HEK293T (cell line): ENCODE measurements at places on chromosomes 11 and 22.

DNA sequence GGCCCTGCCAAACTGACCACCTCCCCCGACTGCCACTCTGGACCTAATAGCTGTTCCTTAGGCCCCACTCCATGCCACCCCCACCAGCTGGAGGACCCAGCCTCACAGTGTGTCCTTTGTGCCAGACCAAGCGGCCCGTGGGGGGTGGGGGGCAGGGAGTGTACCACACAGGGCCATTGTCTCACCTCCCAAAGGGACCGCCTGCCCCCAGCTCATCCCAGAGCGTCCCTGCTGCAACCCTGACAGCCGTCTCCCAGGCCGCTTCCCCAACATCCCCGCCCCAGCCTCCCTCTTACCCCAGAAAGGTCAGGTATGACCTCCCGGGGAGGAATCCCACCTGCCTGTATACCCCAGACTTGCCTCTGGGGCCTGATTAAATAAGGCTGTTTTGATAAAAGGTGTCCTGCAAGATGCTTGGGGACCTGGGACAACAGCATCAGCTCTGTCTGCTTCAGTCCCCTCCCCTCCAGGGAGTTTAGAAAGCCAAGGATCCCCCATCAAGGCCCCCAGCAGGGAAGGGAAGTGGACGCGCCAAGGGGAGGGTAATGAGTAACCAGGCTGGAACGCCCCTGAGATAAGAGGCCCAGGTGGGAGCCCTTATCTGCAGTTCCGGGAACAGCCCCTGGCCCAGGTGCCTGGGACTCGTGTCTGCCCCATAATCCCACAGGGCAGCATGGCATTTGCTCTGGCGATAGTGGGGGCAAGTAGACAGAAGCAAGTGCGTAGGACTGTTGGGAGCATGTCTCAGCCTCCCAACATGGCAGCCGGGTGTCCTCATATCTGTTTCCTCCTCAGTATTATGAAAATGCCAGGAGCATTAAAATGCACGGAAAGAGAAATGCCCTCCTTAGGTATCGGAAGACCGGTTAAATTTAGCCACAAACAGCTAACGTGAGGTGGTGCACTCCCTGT lies 9.0 kb downstream of the CDC42EP1 start:
- no peak for DNase-seq

DNA sequence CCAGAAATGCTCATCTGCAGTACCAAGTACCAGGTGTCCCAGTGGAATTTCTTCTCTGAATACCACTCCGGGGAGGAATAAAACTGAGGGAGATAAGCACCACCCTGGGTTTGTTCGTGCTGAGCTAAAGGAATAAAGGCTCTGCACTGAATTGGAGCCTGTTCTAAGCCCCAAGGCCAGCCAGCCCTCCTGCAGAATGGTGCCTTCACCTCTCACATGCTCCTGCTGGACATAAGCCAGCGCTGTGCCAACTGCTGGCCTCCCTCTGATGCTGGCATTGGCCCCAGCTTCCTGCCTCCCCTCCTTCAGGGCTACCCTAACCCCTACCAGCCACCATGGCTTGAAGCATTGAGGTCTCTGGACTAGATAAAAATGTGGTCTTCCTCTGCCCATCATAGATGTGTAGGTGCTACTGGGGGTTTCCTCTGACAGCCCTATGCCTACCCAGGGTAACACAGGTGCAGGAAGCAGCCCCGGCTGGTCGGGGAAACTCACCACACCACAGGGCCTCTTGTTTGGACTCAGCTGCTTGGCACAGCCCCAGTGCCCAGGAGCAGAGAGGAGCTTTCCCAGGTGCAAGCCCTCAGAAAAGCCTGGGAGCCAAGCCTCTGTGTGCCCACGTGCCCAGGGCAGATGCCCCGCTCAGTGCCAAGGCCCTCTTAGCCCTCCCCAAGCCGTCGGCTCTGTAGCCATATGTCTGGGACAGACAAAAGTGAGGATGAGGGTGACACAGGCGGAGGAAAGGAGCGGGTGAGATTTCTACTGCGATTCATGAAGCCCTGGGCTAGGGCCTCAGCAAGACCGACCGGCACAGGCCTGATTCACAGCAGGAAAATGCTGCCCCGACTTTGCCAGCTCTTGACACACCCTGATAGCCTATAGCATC lies 34.1 kb upstream of the JAM3 start:
- no peak for DNase-seq

DNA sequence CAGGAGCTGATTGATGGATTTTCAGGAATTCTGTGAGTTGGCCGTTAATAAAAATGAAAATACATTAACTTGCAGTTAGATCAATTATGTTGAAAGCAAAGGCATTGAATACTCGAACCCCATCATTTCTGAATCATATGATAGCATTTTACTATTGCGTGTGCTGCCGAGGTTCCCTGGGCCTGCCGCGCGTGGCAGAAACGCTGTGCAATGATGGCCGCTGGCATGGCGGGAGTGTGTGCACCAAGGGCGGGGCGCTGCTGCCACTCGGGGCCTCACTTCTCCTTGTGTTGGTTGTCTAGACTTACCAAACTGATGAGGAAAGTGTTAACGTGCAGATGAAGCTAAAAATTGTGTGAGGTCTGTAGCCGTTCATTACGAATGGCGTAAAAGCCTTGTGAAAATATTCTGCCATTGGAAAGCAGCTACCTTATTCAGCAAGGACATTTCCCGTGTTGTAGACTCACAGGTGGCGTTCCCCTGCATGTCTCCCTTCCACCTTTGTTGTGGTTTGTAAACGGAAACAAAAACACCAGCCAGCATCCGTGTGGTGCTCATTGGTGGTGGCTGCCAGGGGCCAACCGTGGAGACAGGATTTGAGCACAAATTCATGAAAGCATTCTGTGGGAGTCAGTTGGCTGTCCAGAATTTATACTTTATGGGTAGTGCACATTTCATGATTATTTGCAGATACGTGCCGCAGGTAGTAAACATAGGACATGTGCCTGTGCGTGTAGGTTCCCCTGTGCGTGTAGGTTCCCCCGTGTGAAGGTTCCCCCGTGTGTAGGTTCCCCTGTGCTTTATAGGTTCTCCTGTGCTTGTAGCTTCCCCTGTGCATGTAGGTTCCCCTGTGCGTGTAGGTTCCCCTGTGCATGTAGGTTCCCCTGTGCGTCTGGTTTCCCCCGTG lies 5.9 kb upstream of the GRAMD4 start:
- DNase-seq, result no peak

GRCh38 chr22:39897841-39898240 lies 3.0 kb upstream of the GRAP2 start:
- DNase-seq, result no peak

- DNase-seq, result no peak
Measured at GRCh38 chr22:47322854-47323253, 560.4 kb downstream of the TBC1D22A start.

DNA sequence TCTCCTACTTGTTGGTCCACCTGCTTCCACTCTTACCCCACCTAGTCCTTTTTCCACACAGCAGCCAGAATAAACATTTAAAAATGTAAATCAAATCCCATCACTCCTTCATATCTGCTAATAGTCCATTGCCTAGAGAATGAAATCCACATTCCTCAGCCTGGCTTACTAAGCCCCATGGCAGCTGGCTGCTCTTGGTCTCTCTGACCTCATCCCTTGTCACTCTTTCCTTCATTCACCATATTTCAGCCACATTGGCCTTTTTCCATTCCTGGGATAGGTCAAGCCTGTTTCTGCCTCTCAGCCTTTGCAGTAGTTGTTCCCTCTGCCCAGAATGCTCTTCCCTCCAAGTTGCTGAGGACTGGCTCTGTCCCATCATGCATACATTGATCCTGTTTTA lies 512.8 kb downstream of the INSC start:
- no peak for DNase-seq

DNA sequence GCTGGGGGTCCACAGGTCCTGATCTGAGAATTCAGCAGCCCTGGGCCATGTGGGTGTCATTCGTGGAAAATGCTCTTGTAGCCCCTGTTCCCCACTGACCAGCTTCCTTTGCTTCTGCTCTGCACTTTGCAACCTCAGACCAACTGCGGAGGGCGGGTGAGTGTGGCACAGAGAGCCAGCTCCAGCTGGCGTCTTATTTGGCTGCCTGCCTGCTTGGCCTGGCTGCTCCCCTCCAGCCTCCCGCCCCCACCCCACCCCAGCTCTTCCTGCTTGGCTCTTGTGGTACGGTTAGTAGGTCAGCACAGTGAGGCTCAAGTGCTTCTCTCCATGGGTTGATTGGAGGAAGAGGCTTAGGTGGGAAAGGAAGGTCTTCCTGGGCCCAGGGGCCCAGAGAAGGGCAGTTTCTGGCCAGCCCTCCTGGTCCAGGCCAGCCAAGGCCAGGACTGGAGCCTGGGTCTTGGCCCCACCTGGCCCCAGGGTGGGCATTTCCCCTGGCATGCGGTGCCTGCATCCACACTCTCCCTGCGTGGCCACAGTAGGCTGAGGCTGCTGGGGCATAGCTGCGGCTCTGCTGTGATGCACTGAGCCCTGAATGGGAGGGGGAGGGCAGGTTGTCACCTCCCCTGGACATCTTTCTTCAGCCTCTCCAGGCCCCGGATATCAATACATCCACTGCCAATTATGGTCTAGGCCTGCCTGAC lies 26.5 kb downstream of the MYO7A start:
- no peak for DNase-seq

- DNase-seq, result no peak
Measured at GRCh38 chr11:68413591-68413999, 47.0 kb upstream of the PPP6R3 start.

- DNase-seq, result no peak
Measured at GRCh38 chr11:2834503-2835273, 50.9 kb downstream of the CDKN1C start.

GRCh38 chr22:44639891-44640617 lies 62.0 kb upstream of the PRR5 start:
- DNase-seq, result no peak

- peak; percentile 95 for DNase-seq
Measured at GRCh38 chr11:18634140-18635032, at the start of gene SPTY2D1. Gene SPTY2D1, minus strand, starts transcription at chr11:18634342. Its CDS starts 85 bp downstream, at chr11:18634257.

DNA sequence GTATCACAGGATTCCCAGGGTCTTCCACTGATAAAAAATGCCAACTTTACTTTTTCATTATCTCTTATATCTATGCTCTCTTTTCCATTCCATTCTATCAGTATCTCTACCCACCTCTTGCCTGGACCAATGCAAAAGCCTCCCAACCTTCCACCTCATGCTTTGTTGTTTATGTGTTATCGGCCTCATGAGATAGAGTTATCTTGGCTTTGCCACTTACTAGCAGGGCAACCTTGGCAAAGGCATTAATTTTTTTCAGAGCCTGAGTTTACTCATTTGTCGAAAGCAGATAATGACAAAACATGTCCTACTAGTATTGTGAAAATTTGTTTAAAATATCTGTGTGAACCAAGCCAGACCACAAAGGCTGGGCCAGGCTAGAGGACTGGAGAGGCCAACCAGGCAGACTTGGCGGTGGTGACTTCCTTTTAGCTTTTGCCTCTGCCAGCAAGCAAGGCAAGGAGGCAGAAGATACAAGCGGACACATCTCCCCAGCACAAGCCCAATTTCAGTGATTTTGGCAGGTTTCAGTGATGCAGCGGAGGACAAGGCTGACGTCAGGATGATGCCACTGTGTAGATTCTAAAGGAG lies 106.9 kb downstream of the ADAMTS15 start:
- no peak for DNase-seq

DNA sequence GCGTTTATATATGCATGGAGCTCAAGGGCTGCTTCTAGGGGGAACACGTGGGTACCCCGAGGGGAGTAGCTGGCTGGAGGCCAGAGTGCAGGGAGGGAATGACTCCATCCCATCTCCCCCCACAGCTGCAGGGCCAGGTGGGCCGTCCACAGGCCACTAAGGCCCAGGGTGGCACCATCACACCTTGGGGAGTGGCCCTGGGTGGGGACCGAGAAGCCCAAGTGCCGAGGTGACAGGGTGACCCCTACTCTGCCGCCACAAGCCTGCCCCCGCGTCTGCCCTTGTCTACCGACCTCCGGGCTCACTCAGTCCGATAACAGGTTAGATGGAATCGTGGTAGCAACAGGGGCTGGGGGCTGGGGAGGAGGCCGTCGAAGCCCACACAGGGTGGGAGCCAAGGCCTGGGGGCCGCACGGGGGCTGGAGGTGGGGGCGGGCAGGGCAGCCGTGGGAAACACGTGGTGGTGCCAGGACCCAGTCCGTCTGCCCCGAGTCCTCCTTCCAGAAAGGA lies 125.7 kb downstream of the KCNQ1OT1 start:
- DNase-seq, result no peak

- DNase-seq, result no peak
Measured at GRCh38 chr11:1335264-1335810, 25.9 kb upstream of the TOLLIP start.

DNA sequence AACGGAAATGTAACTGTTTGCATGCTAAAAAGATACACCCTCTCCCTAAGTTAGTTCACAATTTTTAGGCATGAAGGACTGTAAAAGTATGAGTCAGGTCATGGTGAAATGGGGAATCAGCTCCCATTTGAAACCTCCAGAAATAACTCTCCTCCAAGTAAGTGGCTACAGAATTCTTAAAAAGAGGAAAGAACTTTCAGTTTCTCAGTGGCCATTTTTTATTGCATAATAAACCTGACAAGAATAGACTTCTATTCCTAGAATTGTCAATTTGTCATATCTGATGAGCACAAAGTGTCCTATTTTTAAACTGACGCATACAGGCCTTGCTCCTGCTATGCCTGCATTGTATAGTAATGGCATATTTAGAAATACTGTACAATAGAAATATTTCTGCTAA lies 612.2 kb downstream of the CNTN5 start:
- no peak for DNase-seq

DNA sequence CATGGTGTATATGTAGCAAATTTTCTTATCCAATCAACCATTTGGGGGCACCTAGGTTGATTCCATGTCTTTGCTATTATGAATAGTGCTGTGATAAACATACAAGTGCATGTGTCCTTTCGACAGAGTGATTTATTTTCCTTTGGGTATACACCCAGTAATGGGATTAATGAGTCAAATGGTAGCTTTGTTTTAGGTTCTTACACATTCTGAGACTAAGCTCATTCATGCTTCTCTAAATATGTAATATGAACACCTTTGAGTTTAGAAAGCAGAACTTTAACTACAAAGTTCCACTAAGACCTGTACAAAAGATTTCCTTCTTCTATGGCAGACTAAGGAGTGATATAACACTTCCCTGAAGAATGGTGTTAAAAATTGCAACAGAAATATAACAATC lies 627.0 kb downstream of the KCNA4 start:
- DNase-seq, result no peak

DNA sequence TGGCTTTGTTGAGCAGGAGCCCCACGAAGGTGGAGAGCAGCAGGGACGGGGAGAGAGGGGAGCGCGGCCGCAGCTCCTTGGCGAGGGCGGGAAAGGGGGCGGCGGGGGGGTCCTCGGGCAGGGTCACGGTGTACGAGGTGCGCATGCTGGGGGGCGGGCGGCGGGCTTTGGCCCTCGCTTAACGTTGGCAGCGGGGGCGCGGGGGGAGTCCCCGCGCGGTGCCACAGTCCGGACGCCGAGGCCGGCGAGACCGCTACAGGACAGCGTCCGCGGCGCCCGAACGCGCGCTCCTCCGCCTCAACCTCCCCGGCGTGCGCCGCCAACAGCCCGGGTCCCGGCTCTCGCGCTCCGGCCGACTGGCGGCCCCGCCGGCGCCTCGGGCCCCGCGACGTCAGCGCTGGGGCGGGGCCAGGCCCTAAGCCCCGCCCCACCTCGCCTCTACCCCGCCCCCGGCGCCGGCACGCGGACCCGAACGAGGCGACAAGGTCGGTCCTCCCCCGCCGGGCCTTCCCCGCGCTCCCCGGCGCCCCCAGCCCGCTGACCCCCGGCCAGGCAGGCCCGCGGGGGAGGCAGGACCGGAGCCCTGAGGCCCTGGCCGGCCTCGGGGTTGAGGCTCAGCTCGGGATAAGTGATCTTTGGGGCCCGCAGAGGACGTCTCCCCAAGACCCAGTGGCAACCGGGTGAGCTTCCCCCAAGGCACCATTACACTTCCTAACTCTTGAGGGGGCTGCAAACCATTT lies 17.5 kb downstream of the USP2 start:
- peak; percentile 93 for DNase-seq
